ENCODE measurements at places on chromosomes 6 and 20.

GRCh38 chr6:150887978-150888563 lies 22.6 kb downstream of the MTHFD1L start:
- DNase-seq: no peak

- DNase-seq: no peak
Measured at GRCh38 chr6:137884149-137884909, 17.3 kb downstream of the TNFAIP3 start.

DNA sequence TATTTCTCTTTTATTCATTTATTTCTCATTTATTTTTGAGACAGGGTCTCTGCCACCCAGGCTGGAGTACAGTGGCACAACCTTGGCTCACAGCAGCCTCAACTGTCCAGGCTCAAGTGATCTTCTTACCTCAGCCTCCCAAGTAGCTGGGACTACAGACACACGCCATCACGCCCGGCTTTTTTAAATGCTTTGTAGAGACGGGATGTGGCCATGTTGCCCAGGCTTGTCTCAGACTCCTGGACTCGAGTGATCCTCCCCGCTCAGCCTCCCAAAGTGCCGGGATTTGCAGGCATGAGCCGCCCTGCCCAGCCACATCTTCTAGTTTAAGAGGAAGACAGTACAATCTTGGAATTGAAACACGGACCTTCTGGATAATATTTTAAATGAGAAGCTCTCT lies 21.6 kb upstream of the FOXF2 start:
- no peak for DNase-seq

- no peak for DNase-seq
Measured at GRCh38 chr6:110493253-110493800, 16.9 kb upstream of the SLC22A16 start.

GRCh38 chr6:92504509-92504908 lies 914.9 kb downstream of the EPHA7 start:
- DNase-seq: no peak

DNA sequence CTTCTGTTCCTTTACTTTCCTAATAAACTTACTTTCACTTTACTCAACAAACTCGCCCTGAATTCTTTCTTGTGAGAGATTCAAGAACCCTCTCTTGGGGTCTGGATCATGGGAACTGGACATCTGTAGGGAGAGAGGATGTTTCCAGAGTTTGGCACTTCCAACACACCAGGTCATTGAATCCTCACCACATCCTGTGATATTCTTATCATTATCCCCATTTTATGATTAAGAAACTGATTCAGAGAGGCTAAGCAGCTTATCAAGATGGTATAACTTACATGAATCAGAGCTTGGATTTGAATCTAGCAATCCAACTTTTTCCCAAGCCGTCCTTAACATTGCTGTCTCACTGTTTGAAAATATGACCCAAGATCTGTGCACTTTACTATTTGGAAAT lies 15.5 kb downstream of the PPIL6 start:
- no peak for DNase-seq

DNA sequence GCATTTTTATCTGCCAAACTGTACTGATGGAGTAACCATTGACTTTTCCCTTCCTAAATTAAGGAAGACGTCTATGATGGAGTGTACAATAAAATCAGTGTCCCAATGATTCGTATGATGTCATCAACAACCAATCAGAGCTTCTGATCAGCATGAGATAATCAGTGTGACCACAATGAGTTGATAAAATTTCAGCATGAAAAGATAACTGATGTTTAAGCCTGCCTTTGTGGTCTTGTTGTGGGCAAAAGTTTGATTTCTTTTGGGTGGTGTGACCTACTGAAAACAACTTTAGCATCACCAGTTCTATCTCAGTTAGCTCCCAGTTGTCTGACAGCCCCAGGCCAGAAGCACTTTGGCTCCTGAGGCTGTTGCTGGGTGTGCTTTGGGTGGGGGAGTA lies 3.3 kb downstream of the PCIF1 start:
- no peak for DNase-seq

- DNase-seq: no peak
Measured at GRCh38 chr6:167497428-167498056, 172.7 kb downstream of the TTLL2 start.

GRCh38 chr20:48619126-48620101 lies 208.4 kb downstream of the PREX1 start:
- DNase-seq: no peak

- DNase-seq: no peak
Measured at GRCh38 chr6:74410630-74411029, 714.6 kb downstream of the CD109 start.

DNA sequence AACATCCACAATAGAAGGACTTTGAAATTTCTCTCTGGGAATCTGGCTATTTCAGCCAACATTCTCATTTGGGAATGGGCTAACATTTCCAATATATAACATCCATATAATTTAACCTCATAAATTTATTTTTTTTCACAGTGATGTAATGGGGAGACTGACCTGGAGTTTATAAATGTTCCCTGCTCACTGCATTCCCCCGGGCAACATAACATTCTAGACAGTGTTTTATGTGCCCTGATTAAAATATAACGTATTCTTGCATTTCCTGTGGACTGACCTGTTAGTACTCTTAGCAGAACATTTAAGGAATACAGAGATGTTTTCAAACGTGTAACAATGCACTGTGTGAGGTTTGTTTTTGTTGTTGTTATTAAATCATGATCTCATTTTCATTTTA lies 20.9 kb downstream of the TSHZ2 start:
- DNase-seq: no peak

GRCh38 chr6:27280540-27281000 lies 31.5 kb downstream of the POM121L2 start:
- no peak for DNase-seq

DNA sequence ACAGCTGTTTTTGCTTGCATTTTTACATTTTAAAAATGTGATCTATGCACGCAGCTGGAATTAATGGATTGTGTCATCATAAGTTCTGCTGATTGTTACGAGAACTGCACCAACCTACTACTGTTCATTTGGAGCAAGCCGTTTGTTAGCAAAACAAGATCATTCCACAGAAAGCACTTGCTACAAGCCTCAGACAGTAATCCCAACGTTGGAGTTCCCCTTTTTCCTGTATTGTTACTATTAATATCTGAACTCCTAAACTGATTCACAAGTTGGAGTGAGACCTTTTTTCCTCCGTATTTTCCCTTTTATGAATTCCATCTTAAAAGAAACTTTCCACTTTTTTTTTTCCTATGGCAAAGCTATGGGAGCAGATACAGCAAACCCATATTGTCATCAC lies 3.5 kb downstream of the TENT5A start:
- DNase-seq: no peak

DNA sequence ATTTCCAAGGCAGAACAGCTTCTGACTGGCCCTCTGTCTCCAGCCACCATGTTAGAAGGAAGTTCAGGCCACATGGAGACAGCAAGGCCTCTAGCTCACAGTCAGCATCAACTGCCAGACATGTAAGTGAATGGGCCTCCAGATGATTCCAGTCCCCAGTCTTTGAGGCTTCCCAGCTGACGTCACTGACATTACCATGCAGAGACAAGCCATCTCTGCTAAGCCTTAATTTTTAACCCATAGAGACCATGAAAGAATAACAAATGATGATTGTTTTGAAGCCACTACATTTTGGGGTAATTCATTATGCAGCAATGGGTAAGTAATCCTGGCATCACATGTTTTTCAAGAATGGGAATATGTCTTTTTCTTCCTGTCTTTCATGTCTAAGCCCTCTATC lies 11.3 kb upstream of the DEFB129 start:
- DNase-seq: no peak

- peak; percentile 66 for DNase-seq
Measured at GRCh38 chr6:2749969-2750600, 637 bp downstream of the MYLK4 start.

- DNase-seq: no peak
Measured at GRCh38 chr6:80434691-80435350, 328.4 kb downstream of the BCKDHB start.

- DNase-seq: no peak
Measured at GRCh38 chr6:162055365-162055764, 672.2 kb downstream of the PRKN start.

DNA sequence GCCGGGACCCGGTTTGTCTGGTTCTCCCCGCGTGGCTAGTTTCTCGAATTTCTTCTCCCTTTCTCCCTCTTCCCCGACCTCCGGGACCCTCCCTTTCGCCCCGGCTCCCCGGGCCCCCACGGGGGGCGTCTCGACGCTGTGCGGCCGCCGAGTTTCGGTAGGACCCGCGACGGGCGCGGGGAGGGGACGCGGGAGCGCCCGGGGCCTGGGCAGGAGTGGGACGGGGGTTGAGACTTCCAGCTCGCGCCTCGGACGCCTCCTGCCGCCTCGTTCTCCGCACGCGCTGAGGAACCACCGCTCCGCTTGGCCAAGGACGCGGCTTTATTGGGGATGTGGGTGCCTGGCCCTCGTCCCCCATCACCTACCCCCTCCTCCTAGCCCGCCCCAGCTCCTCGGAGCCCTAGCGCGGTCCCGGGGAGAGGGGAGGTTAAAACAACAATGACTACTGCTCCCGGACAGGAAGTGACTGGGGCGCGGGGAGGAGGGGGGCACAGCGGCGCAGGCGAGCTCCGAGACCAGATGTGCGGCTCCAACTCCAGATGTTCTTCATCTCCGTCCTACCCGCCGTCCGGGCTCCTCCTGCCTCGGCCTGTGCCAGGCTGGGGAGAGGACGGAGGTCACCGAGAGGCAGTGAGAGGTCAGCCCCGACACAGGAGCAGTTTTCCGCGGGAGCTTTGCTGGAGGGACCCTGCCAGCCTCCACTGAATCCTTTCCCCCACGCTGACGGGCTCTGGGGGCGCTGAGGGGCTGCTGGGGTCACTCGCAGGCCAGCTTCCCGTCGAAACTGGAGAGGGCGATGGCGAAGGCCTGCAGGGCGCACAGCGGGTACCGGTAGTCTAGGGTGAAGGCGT lies 917 bp upstream of the TEAD3 start:
- DNase-seq: peak; percentile 2

GRCh38 chr6:160036331-160036695 lies 67.4 kb downstream of the IGF2R start:
- no peak for DNase-seq

GRCh38 chr6:113696960-113697359 lies 160.2 kb upstream of the MARCKS start:
- peak; percentile 91 for DNase-seq

DNA sequence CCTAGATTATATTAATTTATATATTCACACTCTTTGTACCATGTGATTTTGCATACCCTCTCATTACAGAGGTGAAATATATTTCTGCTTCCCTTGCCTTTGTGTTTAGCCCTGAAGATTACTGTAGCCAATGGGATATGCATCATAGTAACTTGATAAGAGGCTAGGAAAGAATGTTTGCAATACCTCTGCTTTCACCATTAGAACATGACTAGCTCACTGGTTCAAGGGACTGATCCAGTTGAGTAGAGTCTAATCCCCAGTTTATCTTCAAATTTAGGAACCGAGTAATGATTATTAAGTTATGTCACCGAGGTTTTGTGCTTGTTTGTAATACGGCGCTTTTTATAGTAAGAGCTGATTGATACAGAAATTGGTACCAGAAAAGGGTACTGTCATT lies 552.6 kb upstream of the GJE1 start:
- DNase-seq: no peak

GRCh38 chr6:105492706-105493673 lies 90.1 kb upstream of the PREP start:
- no peak for DNase-seq

GRCh38 chr20:62390317-62391164 lies 3.6 kb downstream of the RPS21 start:
- no peak for DNase-seq

- no peak for DNase-seq
Measured at GRCh38 chr6:122020588-122021264, 378.7 kb upstream of the HSF2 start.

GRCh38 chr6:33288921-33289783 lies at the start of the genes PFDN6 and WDR46:
PFDN6 (plus strand) TSS chr6:33289601; CDS start chr6:33289857, 256 bp downstream.
WDR46 (minus strand) TSS chr6:33289239; CDS start chr6:33289170, 69 bp downstream.
- DNase-seq: peak; percentile 77

- DNase-seq: no peak
Measured at GRCh38 chr6:127376685-127377084, 33.3 kb upstream of the ECHDC1 start.

- DNase-seq: no peak
Measured at GRCh38 chr20:19492687-19493336, 265.2 kb upstream of the RIN2 start.

- DNase-seq: no peak
Measured at GRCh38 chr6:44373051-44373450, 14.5 kb upstream of the CDC5L start.

GRCh38 chr6:169141671-169142537 lies 111.7 kb downstream of the THBS2 start:
- DNase-seq: no peak

GRCh38 chr20:52833901-52834300 lies 138.3 kb upstream of the TSHZ2 start:
- DNase-seq: no peak

- DNase-seq: no peak
Measured at GRCh38 chr20:15292405-15292804, 955.0 kb upstream of the FLRT3 start.

GRCh38 chr6:10315658-10316372 lies 99.1 kb downstream of the TFAP2A start:
- no peak for DNase-seq

- DNase-seq: no peak
Measured at GRCh38 chr6:131640576-131640975, 3.5 kb downstream of the ENPP3 start.

DNA sequence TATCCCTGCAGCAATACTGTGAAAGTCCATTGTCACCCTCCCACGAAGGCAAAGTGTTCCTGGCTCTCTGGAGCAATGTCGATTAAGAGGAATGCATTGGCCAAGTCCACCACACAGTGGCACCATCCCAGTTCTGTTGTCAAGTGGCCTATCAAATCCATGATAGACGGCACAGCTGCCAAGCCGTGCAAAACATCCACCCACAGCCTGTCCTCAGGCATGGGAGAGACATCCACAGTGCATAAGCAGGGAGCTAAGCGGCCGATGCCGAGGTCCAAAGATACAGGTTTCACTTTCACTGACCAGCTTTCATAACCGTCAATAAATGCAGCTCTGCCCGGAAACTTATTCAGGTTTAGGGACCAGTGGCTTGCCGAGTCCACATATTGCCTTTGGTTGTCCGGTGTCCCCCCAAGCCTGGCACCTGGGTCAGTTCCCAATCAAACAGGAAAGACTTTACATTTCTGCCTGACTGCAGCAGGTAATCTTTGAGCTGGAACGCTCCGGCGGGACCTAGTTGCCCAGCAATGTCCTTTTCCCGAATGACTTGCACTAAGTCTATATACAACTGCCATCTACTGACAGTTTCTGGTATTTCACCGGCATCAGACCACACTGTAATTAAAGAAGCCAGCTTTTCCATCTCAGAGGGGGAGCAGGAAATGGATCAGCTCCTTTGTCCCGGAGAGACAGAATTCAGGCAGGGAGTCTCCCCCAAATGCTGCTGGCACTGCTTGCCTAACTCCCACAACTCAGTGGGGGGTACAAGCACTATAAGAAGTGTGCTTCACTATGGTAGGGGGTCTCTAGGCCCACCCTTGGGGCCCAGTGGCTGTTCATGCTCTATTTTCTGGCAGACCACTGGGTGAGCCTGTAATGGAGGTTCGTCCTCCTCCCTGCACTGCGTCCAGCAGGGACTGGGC lies 6.3 kb downstream of the ZKSCAN3 start:
- DNase-seq: peak; percentile 80

GRCh38 chr20:25476106-25477013 lies 68.9 kb downstream of the GINS1 start:
- no peak for DNase-seq

- DNase-seq: no peak
Measured at GRCh38 chr6:29451471-29452193, 5.2 kb downstream of the OR11A1 start.

GRCh38 chr6:123629258-123629941 lies 7.3 kb downstream of the TRDN start:
- DNase-seq: no peak

All from CD14-positive monocyte (primary cell).